ENCODE measurements at places on chromosomes 3 and 15.
A peak's percentile ranks its signal among the peaks of the same experiment; 100 is the strongest.

- no peaks in the 10 kb centered on the region for H3K4me1 ChIP-seq
- no peak overlapping the region for H3K4me3 ChIP-seq
- H3K27me3 ChIP-seq: no peaks in the 10 kb centered on the region
- no peaks in the 10 kb centered on the region for H3K36me3 ChIP-seq
- DNase-seq: no peak
Observed at GRCh38 chr3:52388933-52389332, 56.0 kb downstream of the SEMA3G start.

DNA sequence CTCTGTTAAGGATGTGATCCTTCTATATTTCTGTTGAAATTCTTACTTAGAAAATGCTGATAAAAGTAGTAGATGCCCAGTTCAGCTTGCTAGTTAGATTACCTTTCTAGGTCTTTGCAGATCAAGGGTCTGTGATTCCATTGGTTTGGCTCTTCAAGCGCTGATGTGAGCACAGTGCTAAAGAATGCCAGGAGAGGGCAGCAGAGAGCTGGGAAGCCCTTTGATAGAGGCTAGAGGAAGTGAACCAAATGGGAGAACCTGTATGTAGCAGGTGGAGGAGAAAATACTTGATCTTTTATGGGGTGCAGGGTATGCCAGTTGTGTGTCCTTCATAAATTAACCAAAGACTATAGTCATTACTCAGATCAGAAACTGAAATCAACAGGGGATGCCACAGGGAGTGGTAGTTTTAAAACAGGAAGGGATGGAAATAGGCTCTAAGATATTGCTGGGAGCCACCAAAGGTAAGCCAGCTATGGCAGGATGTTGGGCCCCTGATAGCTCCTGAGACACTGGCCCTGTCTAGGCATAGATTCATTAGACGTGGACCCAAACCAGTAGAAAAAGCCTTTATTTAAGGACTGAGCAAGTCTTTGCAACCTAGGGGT lies 677.4 kb downstream of the SQOR start:
- no peaks in the 10 kb centered on the region for H3K36me3 ChIP-seq
- H3K27me3 ChIP-seq: peaks cover 5% of the 10 kb centered on the region
- H3K4me1 ChIP-seq: peaks cover 23% of the 10 kb centered on the region
- no peak overlapping the region for H3K4me3 ChIP-seq
- peak; percentile 87 for DNase-seq

- H3K27ac ChIP-seq: no peak overlapping the region
- H3K36me3 ChIP-seq: peaks cover 5% of the 10 kb centered on the region
- peaks cover 23% of the 10 kb centered on the region for H3K4me1 ChIP-seq
- DNase-seq: no peak
- H3K4me3 ChIP-seq: no peak overlapping the region
- peaks cover 8% of the 10 kb centered on the region for H3K27me3 ChIP-seq
Observed at GRCh38 chr15:70159001-70159712, 61.4 kb upstream of the TLE3 start.

DNA sequence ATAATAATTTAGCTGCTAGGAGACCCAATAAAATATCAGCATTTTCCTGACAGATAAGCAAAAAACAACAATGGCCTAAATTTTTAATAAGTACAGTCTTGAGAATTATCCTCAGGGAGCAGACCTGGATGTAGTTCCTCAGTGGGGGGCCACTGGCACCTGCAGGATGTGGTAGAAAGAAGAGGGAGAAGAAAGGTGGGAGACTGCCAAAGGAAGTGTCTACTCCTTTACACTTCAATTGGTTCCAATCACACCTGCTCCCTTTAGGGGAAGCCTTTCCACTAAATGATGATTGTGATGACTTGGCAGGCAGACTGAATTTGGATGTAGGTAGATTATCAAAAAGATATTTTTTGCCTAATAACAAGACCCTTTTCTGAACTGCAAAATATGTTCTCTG lies 353.0 kb upstream of the SATB1 start:
- DNase-seq: no peak
- H3K36me3 ChIP-seq: no peaks in the 10 kb centered on the region
- H3K27ac ChIP-seq: no peak overlapping the region
- H3K4me3 ChIP-seq: no peak overlapping the region

GRCh38 chr3:28726840-28727239 lies 378.2 kb upstream of the AZI2 start:
- DNase-seq: peak; percentile 76
- H3K27ac ChIP-seq: no peak overlapping the region
- no peaks in the 10 kb centered on the region for H3K4me1 ChIP-seq
- H3K4me3 ChIP-seq: no peak overlapping the region
- no peaks in the 10 kb centered on the region for H3K36me3 ChIP-seq

DNA sequence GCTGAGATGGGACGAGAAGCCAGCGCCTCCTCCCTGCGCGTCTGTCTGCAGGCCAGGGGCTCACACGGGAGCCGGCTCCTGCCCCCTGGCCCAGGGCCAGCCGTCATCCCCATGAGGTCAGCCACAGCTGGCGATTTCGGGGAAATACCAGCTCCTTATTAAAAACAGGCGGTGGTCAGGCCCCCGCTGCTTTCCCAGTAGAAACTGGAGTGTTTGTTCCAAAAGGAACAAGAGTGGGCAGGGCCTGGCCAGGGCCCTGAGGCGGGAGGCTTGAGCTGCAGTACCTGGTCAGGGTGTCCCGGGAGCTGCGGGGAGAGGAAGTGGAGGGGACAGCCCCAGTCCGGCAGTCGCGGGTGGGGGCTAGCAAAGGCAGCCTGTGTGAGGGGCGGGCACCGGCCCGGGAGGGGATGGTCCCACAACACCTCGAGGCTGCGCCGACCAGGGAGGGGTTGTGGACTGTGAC lies 17.8 kb downstream of the MYL3 start:
- no peaks in the 10 kb centered on the region for H3K4me1 ChIP-seq
- no peak overlapping the region for H3K27ac ChIP-seq
- peaks cover 2% of the 10 kb centered on the region for H3K27me3 ChIP-seq
- peak overlapping the region; percentile 52 for H3K4me3 ChIP-seq
- DNase-seq: no peak

- H3K36me3 ChIP-seq: no peaks in the 10 kb centered on the region
- H3K27ac ChIP-seq: no peak overlapping the region
- no peak for DNase-seq
- no peaks in the 10 kb centered on the region for H3K27me3 ChIP-seq
- no peak overlapping the region for H3K4me3 ChIP-seq
Observed at GRCh38 chr3:181906338-181906737, 194.6 kb downstream of the SOX2 start.

- H3K4me3 ChIP-seq: no peak overlapping the region
- H3K36me3 ChIP-seq: no peaks in the 10 kb centered on the region
- peak; percentile 60 for DNase-seq
- no peak overlapping the region for H3K27ac ChIP-seq
Observed at GRCh38 chr3:196537319-196537984, 22.3 kb upstream of the SMCO1 start.

DNA sequence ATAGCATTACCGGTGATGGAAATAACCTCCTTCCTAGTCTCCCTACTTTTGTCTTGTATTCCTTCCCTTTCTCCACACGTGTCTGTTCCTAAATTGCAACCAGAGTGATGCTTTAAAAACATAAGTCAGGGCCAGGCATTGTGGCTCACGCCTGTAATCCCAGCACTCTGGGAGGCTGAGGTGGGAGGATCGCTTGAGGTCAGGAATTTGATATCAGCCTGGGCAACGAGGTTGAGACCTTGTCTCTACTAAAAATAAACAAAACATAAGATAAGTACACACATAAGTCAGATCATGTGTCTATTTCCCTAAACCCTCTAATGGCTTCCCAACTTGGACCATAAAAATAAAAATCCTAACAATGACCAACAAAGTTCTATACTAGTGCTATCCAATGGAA lies 18.4 kb downstream of the ARMC8 start:
- no peak for DNase-seq
- H3K4me3 ChIP-seq: no peak overlapping the region
- H3K36me3 ChIP-seq: no peaks in the 10 kb centered on the region
